ENCODE measurements at places on chromosomes 3 and 15.

- DNase-seq = no peak
Observed at GRCh38 chr3:107382631-107383030, 5.4 kb downstream of the CCDC54 start.

GRCh38 chr3:72665701-72666446, 182.4 kb downstream of the SHQ1 start:
- DNase-seq = peak; percentile 8

DNA sequence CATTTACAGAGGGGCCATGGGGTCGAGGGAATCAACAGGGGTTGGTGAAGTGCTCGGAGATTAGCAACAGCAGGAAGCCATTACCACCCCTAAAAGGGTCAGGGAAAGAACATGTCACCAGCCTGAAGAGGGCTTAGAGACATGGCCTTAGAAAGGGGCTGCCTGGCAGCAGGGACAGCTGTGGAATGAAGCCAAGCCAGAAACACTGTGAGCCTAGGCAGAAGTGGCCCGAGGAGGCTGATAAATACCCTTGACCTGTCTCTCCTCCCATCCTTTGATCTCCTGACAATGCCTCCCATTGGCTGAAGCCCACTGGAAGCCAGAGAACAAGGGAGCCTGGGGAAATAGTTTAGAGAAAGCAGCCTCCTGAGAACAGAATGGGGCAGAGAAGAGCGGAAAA, 31.4 kb downstream of the GPD1L start:
- no peak for DNase-seq

DNA sequence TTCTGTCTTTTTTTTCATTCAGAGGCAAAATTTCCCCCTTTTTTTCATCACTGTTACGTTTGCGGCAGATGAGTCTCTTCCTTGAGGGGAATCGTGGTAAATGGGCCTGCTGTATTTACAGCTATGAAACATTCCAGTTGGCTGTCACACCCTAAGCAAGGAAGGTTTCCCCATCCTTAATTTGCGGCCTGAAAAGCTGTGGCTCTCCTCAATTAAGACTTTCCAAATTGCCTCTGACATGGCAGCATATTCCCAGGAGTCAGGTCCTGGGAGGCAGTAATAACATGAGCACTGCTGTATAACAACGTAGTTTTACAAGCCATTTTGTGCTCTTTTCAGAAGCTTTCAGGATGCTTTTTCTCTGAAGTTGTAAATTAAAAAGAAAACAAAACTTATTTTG, 420.9 kb downstream of the LPP start:
- no peak for DNase-seq

- DNase-seq = no peak
Observed at GRCh38 chr3:153045150-153045549, 116.9 kb upstream of the RAP2B start.

GRCh38 chr15:79058260-79058850, 32.2 kb downstream of the RASGRF1 start:
- no peak for DNase-seq

GRCh38 chr15:40859206-40859851, 14.7 kb downstream of the RHOV start:
- peak; percentile 78 for DNase-seq

DNA sequence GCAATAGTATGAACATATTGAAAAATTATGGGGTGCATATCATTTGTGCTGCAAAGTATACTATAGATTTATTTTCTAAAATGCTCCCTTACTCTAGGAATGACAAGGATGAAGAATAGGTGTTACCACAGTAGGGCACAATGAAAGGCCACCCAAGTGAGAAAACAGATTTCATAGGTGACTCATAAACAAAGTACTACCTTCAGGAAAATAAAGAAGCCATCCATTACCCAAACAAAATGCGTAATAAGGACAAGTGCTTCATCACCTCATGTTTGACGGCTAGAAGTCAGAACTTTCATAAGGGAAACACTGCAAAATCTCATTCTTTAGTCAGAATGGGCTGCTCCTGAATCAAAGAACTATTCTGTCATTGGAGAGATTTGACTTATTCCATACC, 116.6 kb downstream of the MFSD1 start:
- DNase-seq = no peak

GRCh38 chr3:155859859-155860258, 5.6 kb upstream of the SLC33A1 start:
- DNase-seq = no peak

- no peak for DNase-seq
Observed at GRCh38 chr3:178969004-178969700, 102.5 kb downstream of the ZMAT3 start.

DNA sequence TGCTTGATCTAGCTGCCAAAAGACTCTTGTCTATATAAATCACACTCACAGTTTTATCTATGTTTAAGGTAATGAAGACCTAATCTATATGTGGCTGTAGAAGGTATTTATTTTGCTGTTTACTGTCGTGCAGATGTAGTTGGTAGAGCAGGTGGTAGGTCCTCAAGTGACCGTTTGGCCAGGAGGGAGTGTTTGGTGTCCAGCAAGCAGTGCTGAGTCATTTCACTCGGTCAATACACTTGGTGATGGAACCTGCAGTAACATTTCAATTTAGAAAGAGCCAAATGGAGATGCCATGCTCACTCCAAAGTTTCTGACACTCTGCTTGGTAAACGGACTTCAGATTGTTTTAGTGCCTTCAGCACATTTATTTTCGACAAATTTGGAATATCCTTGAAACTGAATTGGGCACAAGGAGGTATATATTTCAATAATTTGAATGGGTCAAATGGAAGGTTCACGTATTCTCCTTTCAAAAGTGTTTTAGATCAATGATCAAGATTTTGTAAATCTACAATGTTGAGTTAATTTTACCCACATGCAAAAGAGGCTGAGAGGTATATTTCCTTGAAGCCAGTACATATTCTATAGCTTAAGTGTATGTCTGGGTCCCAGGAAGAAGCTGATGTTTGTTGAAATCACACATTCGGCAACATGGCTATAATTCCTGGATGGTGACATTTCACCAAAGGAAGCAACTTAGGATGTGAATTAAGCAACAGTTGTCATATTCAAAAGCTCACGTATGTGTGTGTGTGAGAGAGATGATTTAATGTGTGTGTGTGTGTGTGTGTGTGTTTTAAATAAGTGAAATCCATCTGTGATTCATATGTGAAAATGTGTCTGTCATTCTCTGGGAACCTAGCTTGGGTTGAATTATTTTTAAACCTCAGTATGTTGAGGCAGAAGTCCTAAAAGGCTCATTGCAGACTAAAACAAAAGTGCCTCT, 7.7 kb upstream of the CX3CR1 start:
- no peak for DNase-seq

DNA sequence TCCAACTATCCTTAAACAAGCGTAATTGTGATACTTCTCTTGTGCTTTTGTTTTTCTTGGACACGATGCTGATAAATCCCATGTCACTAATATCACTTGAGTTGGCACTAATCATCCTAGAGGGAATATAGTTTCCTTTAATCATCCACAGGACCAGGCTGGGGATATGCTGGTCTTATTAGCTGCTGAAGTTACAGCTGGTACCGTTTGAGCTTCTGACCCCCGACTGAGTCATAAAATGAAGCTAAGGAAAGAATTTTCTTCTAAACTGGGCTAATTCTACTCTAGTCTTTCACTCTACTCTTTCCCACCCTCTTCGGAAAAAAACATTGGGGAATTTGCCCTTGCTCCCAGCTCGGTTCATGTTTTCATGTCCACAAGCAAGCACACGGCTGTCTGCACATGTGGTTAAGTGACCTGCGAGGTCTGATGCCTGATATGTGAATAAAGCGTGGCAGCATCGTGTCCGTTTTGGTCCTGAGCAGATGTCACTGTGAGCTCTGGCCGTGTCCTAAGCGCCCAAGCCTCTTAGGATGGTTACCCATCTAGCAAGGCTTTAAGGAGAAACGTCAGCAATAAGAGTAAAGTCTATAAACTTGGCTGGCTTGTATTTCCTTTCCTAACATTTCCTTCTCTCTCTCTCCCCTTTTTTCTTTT, 223.7 kb downstream of the ITPR1 start:
- no peak for DNase-seq

- DNase-seq = no peak
Observed at GRCh38 chr3:14209581-14210289, 31.1 kb downstream of the LSM3 start.

GRCh38 chr3:59782664-59783063, 732.8 kb upstream of the CFAP20DC start:
- DNase-seq = no peak

GRCh38 chr3:22951910-22952309, 251.2 kb upstream of the UBE2E2 start:
- no peak for DNase-seq

- DNase-seq = no peak
Observed at GRCh38 chr3:114563720-114564119, 269.9 kb downstream of the TIGIT start.

DNA sequence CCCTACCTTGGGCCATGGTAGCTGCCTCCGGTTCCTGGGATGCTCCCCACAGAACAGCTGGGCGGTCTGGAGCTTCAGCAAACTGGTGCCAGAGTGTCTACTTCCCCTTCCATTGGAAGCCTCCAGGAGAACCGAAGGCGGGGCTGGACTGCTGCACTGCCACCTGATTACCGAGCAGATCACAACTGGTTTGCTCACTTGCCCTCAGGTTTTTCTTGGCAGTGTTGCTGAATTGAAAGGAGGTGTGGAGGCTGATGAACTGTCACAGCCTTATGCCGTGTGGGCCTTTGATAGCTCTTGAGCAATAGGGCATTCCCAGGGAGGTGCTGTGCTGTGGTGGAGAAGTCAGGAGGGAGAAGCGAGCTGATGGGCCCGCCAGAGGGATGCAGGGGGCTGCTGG, at the start of gene TGM5:
Gene TGM5, minus strand, starts transcription at position 95 of the 400 bp plus-strand sequence. Its CDS starts 79 bp downstream, at position 16.
- DNase-seq = no peak

- DNase-seq = no peak
Observed at GRCh38 chr3:162398554-162398953, 901.9 kb downstream of the OTOL1 start.

DNA sequence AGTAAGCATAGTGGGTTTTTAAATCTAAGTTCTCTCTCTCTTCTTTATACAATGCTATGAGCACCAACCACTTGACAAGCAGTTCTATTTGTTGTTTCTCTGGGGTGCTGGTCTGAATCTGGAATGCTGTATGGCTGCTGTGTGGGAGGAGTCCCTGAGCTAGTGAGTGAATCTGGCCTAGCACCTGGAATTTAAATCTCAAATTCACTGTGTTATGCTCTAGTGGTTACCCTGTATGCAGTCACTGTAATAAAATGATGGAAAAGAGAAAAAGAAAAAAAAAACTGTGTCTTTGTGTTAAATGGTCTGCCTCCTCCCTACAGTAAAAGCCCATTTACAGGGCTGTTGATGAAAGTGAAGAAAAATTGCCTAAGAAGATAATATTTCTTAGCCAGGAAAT, 155.0 kb downstream of the ATP8B4 start:
- no peak for DNase-seq

GRCh38 chr3:196388956-196389355, 43.3 kb downstream of the UBXN7 start:
- DNase-seq = no peak

GRCh38 chr3:106425916-106426315, 557.1 kb upstream of the CBLB start:
- no peak for DNase-seq

- no peak for DNase-seq
Observed at GRCh38 chr3:19811689-19812088, 122.3 kb downstream of the EFHB start.

GRCh38 chr15:63986185-63986680, 60.1 kb downstream of the DAPK2 start:
- no peak for DNase-seq

DNA sequence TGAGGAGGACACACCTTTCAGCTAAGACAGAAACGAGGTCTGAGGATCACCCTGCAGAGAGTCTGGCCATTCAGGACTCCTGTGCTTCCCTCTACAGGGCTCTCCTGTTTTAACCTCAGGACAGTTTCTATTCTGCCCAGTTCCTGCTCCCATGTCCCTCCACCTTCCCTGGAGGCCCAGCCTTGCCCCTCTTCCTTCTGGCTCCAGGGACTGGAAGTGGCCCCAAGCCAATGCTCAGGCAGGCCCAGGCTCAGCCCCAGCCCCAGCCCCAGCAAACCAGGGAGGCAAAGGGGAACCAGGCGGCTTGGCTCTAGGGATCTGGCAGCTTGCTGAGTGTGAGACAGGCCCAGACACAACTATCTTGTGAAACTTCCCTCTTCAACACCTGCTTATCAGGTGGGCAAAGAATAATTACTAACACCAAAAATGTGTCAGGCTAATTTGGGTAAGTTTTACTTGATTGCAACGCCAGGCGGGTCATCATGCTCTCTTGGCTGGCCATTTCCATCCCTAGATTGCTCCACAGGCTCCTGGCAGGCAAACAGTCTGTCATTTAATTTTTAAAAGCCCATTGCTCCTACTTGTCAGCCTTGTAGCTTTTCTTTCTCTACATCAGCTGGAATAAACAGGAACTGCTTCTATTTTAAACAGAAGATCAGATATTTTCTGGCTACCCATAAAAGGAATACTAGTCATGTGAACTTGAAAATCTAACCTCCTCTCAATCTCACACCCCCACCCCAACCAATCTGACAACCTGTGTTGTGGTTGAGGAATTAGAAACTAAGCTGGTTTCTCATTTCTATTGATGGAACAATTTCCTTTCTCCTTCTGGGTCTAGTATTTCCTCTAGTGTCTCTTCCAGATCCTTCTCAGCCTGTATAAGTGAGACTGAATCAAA, 33.5 kb downstream of the UPK1B start:
- no peak for DNase-seq

- DNase-seq = no peak
Observed at GRCh38 chr15:46941241-46941640, 776.1 kb upstream of the SEMA6D start.

- DNase-seq = no peak
Observed at GRCh38 chr3:9955067-9955502, 2.9 kb upstream of the PRRT3 start.
